Globus pallidus (tissue), 1 donor: ENCODE measurements at places on chromosomes 2 and 18.

- DNase-seq, result no peak
These were observed 2.1 kb downstream of the TRIB2 start for GRCh38 chr2:12718711-12719399.

DNA sequence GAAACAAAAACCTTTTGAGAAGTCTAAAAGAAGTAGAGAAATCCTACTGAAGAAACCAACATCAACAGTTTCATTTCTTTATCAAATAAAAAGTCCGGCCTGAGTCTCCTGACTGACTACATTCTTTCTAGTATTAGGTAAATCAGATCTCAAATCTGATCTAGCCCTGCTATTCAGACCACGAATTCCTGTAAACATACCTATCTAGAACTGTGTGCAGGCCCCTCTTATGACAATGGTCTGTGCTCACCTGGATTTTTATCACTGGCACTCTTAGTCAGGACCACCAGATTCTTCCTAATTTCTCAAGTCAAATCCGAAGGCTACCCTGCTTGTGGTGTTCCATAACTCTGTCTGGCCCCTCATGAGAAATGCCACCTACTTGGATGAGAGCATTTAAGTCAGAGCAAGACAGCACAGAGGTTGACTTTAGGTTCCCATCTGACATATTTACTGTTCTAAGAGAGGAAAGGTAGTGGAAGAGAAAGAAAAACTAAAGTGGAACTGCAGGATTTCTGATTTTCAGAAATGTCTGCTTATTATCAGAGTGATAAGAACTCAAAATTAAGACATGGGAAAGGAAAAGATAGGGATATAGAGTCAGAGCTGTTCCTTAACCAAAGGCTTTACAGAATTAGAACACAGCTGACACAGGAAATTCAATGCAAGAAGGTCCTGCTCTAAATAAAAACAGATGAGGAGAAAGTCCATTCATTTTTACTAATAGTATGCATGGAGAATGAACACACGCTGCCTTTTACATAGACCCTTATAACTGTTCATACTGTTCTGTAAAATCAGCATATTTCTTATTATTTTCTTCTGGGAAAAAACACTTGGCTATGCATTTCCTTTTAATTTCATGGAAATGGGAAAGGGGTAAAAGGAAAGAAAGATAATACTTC, 56.5 kb downstream of the SLC8A1 start:
- DNase-seq, result no peak

DNA sequence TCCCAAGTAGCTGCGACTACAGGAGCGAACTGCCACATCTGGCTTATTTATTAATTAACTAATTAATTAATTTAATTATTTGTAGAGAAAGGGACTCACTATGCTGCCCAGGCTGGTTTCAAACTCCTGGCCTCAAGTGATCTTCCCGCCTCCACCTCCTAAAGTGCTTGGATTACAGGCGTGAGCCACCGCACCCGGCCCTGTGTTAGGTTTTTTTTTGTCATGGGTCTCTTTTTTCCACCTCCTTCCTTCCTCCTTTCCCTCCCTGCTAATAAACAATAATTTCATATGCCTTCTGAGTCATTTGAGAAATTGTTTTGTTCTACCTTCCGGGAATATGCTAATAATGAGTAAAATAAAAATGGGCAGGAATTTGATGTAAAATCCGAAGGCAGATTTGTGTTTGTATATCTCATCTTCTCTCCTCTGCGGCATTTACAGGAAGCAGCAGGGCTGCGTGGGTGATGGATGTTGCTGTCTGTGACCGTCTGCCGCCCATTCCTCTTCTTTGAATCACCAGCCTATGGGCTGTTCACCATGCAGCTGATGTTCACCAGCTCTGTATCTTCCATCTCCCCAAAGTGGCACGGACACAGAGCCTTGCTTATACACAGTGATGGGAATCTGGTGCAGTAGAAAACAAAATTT, 89.9 kb downstream of the ACSL3 start:
- DNase-seq, result no peak

DNA sequence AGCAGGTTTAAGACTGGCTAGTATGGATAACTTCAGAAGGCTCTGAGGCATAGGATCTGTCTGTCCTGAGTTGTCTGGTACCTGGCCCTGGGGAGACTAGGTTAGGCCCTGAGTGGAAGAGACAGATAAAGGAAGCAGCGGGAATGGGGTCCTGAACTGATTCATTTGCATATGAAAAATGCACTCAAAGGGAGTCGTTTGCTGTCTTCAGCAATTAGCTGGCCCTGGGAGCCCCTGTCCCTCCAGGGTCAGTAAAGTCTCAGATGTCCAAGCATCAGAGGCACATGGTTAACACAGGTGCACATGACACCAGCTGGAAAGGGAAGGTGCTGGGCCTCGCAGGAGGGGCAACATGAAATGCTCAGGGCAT, 172.4 kb downstream of the ACOXL start:
- no peak for DNase-seq

DNA sequence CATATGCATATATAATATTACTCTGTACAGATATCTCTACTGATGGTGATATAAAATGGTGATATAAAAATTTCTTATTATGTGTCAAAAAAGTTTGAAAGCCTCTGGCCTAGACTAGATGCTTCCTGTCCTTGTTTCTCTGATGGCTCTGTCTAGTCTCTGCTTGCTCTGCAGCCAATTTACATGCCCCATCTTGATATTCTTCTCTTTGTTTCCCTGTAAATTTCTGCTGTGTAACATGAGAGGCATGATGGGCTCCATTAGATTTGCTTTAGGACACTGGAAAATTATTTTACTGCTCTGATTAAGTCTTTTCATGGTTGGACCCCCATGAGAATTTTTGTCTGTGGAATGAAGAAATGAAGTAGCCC, 24.3 kb downstream of the BABAM2 start:
- DNase-seq, result no peak

GRCh38 chr18:46261799-46262198, 157.6 kb downstream of the HAUS1 start:
- DNase-seq, result no peak

GRCh38 chr18:31441493-31441892, 6.0 kb upstream of the DSG3 start:
- DNase-seq, result no peak

- no peak for DNase-seq
These were observed 41.5 kb upstream of the TMEM131 start for GRCh38 chr2:98037206-98037605.

DNA sequence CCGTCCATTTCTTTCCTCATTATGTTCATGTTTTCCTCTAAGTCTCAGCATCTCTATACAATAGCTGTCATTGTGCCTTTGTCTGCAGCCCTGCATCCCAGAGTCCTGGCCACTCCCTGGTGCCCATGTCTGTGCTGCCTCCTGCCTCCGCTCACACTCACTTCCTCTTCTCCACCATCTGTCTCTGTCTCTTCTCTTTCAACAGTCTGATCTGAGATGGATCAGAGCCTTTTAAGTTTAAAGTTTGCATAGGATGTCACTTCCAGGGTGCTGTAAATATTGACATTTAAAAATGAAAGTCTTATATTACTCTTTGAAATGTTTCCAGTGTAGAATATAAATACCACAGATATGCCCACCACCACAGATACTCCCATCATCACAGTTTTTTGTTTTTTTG, 42.7 kb downstream of the UBE2F start:
- peak; percentile 93 for DNase-seq

DNA sequence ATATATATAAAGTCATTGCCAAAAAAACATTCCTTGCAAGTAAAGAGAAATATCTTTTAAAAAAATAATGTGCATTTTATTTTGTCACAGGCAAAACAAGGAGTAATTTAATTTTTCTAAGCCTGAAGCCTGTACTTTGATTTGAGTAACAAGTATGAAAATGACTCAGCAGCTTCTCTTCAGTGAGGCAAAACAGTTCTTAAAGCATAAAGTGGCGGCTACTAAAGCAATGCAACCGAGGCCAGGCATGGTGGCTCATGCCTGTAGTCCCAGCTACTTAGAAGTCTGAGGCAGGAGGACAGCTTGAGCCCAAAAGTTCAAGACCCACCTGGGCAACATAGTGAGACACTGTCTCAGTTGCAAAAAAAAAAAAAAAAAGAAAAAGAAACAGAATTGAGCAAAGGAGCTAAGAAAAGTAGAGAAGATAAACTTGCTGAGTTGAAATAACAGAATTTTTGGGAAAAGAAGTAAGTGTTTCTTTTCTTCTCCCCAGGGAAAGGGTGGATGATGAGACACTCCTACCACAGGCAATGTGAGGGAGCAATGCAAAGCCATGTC, 29.6 kb downstream of the DOK1 start:
- no peak for DNase-seq

- DNase-seq, result no peak
These were observed 60.6 kb upstream of the SLC16A14 start for GRCh38 chr2:230129343-230129742.

GRCh38 chr2:114056294-114057143, 166.6 kb downstream of the ACTR3 start:
- DNase-seq, result no peak

DNA sequence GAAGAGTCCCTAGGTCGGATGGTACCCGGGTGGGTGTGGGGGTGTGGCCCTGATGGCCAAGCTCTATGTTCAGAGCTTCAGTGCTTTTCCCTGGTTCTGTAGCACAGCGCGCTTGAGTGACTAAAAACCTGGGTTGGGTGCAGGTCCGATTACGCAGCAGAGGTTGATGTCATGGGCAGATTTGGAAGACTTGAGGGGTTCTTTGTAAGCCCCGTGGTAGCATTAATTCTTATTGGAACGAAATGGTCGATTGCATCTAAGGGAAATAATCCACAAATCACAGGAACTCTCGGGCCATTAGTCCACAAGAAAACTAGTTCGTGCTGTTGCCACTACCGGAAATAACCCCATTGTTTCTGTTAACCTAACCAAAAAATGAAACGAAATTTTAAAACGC, 9.0 kb downstream of the HOXD8 start:
- DNase-seq, result no peak

- peak; percentile 86 for DNase-seq
These were observed 177.3 kb downstream of the HDAC4 start for GRCh38 chr2:239223310-239224198.

GRCh38 chr2:75360945-75361344, 161.6 kb upstream of the TACR1 start:
- no peak for DNase-seq

GRCh38 chr2:237691029-237691907, 63.9 kb downstream of the LRRFIP1 start:
- no peak for DNase-seq

GRCh38 chr2:103361712-103362111, 599.9 kb downstream of the TMEM182 start:
- DNase-seq, result no peak

DNA sequence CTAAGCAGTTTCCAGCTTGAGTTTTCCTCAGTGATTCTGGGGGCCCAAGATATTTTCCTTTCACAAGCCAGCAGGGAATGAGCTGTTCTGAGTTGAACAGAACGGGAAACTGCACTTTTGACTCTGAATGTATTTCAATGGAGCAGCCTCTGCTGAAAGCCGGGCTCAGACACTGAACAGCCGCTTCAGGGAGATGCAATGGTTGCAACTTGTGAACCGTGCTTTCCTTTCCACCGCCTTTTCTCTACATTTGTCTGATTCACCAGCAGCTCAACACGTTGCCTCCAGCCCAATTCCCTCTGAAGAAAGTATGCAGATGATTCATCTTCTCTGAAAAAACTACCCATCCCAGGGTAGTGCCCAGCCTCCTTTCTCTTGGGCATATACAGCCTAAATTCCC, 119.3 kb upstream of the PKDCC start:
- DNase-seq, result no peak

GRCh38 chr2:190722061-190722759, 73.3 kb downstream of the NAB1 start:
- no peak for DNase-seq

DNA sequence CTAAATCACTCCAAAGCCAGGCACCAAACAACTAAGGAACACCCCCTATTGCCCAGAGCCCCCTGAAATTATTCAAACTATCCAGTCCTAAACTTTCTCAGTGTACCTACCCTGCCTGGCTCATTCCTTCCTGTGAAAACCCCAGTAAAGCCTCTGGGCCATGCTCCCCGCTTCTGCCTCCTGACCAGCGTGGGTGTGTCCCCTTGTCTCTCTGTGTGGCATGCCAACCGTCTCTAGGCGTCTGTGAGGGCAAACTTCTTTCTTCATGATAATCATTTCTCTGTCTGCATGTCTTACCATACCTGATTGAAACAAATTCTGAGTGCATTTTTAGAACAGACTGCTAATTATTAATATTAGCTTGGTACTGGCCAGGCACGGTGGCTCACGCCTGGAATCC, 109.0 kb upstream of the MSH2 start:
- no peak for DNase-seq

- DNase-seq, result no peak
These were observed 195.4 kb upstream of the SIX3 start for GRCh38 chr2:44745922-44746766.

DNA sequence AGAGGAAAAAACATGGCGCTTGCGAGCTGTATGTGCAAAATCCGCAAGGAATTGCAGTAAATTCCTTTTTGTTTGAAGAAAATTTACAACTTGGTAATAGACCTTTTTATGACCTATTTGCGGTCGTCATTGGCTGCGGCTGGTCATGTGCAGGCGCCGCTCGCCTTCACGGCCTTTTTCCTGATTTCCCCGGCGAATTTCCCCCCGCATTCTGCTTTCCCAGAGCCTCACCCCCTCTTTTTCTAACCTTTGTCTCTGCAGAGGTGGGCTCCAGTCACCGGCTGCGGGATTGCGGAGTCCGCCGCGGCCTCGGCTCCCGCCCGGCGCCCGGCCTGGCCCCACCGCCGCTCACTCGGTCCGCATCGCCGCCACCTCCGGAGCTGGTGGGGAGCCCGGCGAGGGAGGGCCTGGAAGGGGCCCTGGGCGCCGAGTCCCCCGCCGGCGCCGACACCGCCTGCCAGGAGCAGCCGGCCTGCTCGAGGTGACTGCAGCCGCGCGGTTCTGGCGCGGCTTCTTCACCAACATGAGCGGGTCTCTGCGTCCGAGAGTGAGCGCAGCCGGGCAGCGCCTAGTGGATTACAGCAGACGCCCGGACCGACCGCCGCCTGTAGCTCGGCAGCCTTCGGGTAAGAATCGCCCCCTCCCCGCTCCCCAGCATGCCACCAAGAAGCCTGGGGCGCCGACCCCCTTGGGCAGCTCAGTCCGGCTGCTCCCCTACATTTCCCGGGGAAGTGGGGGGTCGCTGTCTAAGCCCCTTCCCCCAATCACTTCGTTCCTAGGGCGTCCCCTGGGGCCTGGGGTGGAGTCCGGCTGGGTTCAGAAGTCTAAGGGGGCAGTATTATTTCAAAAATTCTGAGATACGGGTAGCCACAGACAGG, 7.1 kb downstream of the HOXD8 start:
- no peak for DNase-seq
